Ascending aorta (tissue), 2 donors: ENCODE measurements at places on chromosomes 1 and 21. TPM values are rescaled to one million over a fixed set of nuclear protein-coding genes. Genes with fewer than 3 reads are reported as not detected.

DNA sequence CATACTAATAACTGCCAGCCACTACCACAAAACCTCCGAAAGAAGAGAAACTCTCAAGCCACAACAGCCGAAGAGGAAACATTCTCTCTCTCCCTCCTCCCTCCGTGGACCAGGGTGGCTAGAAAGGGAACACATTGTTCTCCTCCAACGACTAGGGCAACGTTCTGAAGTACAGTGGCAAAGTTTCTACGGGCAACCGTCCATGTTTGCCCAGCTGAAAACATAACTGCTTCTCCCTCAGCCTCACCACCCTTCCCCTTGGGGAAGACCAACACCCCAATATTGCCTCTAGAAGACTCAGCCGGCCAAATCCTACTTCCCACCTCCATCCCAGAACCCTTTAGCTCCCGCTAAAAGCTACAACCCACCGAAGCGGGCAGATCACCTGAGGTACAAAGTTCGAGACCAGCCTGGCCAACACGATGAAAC is 2.0 kb downstream of the GLUL start:
- no peak for DNase-seq

- peak; percentile 66 for DNase-seq
Observed at GRCh38 chr1:201896951-201897391, 8.3 kb downstream of the SHISA4 start.

GRCh38 chr21:37582590-37582989 is 216.0 kb downstream of the DYRK1A start:
- DNase-seq = no peak

- no peak for DNase-seq
Observed at GRCh38 chr1:117803318-117803717, 126.1 kb downstream of the GDAP2 start.

Gene AVPR1B
- total RNA-seq = not detected

Gene SMYD3
- 0.32 TPM for total RNA-seq

DNA sequence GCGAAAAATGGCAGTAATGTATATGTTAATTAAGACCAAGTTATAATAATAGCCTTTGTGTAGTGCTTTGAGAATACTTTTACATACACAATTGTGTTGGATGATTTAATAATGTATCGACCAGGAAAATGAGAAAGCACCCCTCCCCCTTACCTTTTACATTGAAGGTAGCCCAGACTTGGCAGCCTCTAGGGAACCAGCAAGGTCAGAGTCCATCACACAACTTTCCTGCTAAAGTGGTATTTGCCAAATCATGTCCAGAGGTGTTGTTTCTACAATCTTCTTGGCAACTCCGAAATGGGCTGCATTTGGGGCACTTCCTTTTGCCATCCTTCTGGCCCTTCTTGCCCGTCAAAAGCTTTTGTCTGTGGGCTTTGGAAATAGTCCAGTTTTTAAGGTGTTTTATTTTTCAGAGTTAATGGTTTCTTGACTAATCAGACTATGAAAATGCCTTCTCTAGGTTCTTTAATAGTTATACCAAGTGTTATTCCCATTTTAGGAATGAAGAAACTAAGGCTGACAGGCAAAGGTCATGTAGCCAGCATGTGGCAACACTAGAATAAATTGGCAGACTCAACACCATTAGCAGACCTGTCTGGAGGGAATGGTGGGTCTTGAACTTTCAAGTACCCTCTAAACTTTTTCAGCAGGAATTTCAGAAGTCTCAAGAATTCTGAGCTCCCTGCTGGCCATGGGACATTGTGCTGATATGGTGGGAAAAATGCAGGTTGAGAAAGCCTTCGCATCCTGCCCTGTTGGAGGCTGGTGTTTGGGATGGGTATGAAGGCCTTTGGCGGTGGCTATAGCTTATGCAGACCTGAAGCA is 6.8 kb downstream of the ATP1A1 start:
- DNase-seq = no peak

Gene CD1D
- not detected for total RNA-seq

DNA sequence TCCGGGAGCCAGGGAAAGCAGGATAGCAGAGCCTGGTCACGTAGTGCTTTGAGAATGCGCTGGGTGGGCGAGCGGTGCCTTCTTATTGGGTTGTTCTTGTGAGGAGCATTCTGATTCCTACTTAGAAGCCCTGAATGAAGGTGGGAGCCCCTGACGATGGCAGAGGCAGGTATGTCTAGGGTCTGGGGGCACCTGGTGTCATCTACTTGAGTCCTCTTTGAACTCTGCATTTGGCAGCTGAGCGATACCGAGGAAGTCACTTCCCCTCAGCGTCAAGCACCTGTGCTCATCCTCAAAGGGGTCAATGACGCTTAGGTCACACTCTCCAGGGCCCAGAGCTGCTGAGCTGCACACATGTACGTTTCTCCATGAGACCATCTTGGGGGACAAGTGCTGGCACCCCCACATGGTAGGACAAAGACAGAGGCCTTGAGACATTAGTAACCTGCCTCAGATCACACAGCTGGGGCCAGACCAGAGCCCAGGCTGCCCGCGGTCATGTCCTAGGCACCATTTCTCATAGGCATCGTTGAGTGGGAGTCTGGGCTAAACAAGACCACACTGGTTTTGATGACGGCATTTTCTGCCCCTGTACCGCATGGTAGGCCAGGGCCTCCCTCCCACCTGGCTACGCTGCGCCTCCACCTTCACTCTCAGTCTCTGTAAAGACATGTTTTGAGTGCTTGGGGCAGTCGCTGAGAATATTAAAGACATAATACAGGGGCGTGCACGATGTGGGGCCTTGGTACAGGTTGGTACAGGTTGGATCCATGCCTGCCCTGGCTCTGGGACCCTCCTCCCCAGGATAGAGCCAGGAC is 69.1 kb upstream of the ABCG1 start:
- DNase-seq = no peak

GRCh38 chr1:47431534-47431933 is 6.3 kb upstream of the FOXD2 start:
- DNase-seq = no peak

DNA sequence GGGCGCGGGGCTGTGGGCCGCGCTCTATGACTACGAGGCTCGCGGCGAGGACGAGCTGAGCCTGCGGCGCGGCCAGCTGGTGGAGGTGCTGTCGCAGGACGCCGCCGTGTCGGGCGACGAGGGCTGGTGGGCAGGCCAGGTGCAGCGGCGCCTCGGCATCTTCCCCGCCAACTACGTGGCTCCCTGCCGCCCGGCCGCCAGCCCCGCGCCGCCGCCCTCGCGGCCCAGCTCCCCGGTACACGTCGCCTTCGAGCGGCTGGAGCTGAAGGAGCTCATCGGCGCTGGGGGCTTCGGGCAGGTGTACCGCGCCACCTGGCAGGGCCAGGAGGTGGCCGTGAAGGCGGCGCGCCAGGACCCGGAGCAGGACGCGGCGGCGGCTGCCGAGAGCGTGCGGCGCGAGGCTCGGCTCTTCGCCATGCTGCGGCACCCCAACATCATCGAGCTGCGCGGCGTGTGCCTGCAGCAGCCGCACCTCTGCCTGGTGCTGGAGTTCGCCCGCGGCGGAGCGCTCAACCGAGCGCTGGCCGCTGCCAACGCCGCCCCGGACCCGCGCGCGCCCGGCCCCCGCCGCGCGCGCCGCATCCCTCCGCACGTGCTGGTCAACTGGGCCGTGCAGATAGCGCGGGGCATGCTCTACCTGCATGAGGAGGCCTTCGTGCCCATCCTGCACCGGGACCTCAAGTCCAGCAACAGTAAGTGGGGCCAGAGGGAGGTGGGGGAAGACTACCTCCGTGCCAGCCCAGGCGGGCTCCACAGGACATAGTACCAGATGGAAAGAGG is 808 bp downstream of the MAP3K21 start:
- peak; percentile 62 for DNase-seq

GRCh38 chr1:36320291-36320761 is 3.1 kb downstream of the EVA1B start:
- no peak for DNase-seq

- DNase-seq = no peak
Observed at GRCh38 chr1:197024460-197024859, 42.6 kb downstream of the F13B start.

GRCh38 chr1:51648180-51649109 is 31.6 kb downstream of the OSBPL9 start:
- DNase-seq = no peak

- DNase-seq = no peak
Observed at GRCh38 chr1:222552882-222553281, 5.0 kb upstream of the HHIPL2 start.

DNA sequence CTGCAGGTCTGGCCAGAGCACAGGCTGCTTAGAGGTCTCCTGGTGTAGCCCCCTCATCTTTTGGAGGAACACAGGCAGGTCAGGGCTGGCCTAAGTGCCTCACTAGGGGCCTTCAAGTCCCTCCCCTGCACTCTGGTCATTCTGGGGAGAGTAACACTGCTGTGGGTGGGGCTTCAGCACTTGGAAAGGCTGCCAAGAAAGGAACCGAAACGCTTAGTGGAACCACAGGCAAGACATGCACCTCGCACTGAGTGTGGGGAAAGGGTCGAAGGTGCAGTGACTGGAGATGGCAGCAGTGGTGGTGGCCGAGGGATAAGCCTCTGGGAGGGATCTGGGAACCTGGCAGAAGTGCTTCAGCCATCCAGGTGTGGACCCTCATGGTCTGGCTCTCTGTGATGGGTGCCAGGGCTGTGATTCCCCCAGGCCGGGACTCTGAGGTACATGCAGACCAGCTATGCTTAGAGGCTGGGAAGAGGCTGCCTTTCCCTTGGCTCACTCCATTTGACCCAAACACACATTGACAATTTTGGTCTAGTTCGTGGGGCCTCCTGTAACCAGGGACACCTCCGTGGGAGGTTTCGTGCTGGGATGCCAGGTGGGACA is 182.9 kb upstream of the CSF3R start:
- DNase-seq = no peak

Gene RAB3B
- total RNA-seq = not detected
